ENCODE measurements at places on chromosomes 7 and 10.

DNA sequence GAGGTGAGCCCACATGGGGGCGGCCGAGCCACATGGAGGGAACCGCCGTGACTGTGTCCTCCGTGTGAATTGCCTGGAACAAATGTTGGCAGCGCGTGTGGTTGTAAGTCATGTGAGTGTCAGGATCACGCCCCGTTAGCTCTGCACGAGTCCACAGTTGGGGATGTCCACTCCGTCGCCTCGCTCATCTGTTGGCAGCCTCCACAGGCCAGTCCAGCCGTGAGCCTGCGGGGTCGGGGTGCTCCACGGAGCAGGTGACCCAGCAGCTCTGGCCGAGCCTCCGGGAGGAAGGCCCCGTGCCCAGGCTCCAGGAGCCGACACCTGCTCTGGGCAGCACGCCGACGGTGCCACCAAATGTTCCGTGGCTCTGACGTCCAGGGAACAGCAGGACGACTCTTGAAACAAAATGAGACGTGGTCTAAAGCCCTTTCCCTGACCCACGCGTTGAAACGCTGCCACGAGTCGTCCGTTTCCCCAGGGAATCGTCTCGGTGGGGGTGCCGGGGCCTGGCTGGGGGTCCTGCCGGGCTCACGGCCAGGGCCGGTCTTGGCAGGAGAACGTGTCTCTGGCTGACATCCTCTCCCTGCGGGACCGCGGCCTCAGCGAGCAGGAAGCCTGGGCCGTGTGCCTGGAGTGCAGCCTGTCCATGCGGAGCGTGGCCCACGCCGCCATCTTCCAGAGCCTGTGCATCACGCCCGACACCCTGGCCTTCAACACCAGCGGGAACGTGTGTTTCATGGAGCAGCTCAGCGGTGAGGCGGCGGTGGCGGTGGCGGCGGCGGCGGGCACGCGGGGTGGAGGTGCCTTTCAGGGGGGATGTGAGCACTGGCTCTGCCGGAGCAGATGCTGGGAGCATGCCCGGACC is 7.0 kb downstream of the KNDC1 start:
- DNase-seq, result no peak

DNA sequence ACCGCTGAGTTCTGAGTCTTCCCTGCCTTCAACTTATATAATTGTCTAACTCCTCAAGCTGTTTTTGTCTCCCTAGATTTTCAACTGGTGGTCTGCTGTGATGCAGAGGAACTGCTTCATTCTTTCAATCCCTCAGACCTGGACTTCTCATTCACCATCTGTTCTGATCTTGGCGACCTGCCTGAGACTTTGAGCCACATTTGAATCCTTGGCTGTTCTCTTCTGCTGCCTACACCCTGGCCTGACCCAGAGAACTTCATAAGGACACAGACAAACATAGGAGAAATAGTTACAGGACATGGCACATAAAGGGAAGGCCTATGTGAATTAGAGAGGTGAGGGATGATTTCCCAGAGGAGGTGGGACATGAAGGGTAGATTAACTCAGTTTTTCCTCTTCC is 326.7 kb downstream of the PTEN start:
- DNase-seq, result no peak

GRCh38 chr7:45446195-45446944 is 127.8 kb upstream of the ADCY1 start:
- DNase-seq, result no peak

DNA sequence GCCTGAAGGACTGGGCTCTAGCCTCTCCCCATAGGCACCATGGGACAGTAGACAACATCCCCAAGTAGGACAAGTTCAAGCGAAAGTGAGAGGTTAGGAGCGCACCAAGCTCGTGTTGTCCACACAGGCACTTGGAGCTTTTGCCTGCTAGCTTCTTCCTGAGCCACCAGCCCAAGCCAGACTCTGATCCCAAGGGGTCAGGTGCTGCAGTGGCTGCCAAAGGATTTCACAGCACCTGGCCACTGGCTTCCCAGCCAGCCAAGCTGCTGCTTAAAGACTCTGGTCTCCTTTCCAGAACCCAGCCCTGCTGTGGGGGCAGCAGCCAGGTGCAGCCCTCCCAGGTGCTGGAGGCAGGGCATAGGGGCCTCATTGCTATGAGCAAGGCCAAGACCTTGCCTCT is 33.0 kb upstream of the UNC5B start:
- DNase-seq, result no peak

- DNase-seq, result no peak
These were observed 49.5 kb downstream of the IKZF1 start for GRCh38 chr7:50353894-50354595.

GRCh38 chr10:70223728-70224127 is 9.5 kb downstream of the PPA1 start:
- no peak for DNase-seq

DNA sequence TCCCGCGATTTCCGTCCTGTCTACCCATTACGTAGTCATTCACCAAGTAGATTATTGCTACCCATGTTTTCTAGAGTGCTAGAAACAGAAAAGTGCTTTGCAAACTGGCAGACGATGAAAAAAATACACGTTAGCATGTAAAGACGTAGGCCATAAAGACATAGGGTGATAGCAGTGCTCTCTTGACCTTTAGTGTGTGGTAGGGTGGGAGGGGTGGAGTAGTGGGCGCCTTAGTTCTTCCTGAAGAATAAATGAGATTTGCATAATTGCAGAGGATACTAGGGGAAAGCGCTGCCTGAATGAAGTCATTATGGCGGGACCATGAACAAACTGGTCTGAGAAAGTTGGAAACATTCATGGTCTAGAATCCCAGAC is 948 bp downstream of the ZNF485 start:
- DNase-seq, result no peak

DNA sequence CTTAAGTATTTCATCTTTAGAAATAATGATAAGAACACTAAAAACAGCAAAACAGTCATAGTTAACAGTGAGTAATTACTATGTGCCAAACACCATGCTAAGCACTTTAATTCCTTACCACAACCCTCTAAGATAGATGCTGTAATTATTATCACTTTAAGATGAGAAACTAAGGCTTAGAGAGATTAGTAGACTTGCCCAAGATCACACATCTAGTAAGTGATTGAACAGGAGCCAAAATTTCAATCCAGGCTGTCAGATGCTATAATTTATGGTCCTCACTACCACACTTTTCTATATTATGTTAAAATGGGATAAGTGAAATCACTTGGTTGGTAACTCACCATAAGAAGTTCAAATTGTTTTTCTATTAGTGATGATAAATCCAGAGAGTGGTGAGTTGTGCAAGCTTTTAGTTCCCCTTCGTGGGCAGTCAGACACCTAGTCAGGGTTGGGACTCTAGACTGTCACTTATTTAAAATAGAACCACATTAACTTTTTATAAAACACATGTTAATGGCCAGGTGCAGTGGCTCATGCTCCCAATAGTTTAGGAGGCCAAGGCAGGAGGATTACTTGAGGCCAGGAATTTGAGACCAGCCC is 85.9 kb upstream of the GATA3 start:
- DNase-seq, result no peak

DNA sequence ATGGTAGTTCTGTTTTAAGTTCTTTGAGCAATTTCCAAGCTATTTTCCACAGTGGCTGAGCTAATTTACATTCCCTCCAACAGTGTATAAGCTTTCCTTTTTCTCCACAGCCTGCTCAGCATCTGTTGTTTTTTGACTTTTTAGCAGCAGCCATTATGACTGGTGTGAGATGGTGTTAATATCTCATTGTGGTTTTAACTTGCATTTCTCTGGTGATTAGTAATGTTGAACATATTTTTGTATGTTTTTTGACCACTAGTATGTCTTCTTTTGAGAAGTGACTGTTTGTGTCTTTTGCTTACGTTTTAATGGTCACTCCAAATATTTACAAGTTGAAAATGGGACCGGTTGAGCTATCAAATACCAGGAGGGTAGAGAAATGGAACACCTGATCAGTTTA is 20.4 kb downstream of the GNG11 start:
- DNase-seq, result no peak

DNA sequence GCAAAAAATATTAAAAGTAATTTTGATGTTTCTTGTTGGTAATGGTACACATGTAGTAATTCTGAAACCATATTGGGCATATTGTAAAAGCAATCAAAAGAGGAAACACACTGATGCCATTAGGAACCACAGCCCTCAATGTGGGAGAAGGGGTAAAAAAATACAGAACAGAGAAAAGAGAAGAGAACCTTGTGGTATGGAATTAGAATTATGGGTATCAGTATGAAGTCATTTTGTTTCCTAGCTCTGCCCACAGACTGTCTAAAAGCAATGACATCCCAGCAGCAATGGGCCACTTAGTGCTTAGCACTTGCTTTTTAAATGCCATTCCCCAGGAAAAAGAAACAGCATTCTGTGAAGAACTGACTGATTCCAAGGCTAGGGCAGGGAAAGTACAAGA is 61.5 kb downstream of the CPVL start:
- DNase-seq, result no peak

DNA sequence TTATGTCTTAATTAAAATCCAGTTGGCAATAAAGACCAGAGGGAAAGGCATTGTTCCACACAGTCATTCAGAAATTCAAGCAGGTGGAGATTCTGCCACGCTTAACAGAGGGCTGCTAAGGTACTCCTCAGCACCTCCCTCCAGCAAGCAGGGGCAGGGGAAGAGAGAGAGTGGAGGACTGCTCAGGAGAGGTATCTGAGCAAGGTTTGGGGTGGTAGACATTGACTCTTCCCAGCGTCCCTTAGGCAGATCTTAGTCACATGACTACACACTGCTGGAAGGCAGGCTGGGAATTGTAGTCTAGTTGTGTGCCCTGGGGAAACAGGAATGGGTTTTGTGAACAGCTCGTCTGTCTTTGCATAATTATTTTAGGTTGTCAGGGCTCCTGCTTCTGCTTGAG is 181.6 kb downstream of the NPSR1 start:
- no peak for DNase-seq

DNA sequence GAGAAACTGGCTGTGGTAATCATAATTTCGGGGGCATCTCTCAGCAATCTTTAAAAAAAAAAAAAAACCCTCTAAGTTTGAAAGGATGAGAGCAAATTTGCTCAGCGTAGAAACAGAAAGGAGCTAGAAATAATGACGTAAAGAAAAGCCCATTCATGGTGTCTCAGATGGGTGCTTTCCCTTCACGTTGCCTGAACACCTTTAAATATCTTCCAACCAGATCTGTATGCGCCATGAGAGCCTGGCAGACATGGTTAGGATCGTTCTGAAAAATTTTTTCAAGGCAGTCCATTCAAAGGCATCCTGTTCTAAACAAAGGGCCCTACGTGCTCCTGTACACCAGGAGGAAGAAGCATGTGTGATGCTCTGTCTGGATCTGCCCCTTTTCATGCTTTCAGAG is 141.2 kb upstream of the C1QL3 start:
- DNase-seq, result no peak

DNA sequence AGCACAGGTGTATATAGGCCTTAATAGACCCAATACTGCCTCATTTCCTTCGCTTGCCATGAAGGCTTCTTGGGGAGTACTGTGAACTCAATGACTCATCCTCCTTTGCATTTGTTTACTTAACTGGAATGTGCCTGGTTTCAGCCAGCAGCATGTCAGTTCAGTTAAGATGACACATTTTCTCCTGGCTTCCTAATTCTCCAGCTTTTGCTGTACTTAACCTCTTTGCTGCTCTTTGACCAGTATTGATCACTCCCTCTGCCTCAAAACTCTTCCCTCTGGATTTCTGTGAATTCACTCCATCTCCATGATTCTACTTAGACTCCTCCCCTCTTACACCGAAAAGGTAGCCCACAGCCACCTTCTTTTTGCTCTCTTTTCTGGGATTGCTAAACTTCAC is 135.7 kb downstream of the MAGI2 start:
- peak; percentile 74 for DNase-seq

DNA sequence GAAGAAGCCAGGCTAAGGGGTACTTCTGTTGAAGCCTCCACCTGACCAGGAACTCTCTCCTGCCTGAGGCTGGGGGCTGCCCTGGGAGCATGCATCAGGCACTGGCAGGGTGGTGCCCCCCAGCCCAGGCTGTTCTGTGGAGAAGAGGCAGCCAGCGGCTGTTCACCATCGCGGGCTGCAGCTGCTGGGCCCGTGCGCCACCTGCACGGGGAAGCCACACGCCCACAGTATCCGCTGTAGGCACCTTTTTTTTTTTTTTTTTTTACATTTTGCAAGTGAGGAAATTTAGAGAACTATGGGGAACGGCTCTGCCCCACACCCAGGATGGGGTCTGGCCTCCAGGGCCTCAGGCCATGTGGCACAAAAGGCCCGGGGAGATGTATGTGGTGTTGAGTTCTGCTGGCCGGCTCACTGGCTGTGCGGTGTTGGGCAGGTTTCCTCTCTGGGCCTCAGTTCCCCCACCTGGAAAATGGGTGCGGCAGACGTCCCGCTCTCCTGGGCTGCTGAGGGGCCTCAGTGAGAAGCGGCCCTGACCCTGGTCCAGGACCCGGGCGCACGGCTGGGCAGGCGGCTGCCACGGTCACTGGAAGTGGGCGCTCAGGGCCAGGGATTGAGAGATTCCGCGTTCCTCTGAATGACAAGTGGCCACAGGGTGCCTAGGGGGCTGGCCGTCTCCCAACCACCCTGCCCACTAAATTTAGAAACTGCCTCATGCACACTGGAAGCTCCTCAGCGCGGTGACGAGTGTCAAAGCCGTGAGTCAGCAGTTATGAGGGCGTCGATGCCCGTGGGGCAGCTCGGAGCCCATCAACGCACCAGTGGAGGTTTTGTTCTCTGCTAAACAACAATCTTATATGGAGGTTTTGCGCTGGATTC is 8.8 kb upstream of the INTS1 start:
- DNase-seq, result no peak

DNA sequence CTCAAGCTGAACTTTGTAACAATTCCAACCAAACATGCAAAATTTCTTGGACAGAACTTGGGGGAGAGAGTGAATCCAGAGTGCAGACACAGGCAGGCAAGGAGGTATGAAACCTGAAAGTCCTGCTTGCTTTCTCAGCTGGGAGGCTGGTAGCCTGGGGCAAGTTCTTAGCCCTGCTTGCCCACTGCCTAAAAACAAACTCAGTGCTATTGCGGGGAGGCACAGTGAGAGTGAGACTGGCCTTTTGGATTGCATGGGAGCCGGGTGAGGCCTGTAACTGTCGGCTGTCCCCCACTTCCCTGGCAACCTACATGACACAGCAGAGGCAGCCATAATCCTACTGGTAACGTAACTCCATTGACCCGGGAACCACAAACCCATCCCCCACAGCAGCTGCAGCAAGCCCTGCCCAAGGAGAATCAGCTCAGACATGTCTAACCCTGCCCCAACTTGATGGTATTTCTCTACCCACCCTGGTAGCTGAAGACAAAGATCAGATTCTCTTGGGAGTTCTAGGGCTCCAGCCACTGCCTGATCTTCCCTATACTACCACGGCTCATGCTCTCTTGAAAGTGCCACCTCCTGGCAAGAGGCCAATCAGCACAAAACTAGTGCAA is 663.6 kb downstream of the GRM8 start:
- DNase-seq, result no peak

GRCh38 chr10:31340343-31340742 is 21.3 kb downstream of the ZEB1 start:
- DNase-seq, result no peak

DNA sequence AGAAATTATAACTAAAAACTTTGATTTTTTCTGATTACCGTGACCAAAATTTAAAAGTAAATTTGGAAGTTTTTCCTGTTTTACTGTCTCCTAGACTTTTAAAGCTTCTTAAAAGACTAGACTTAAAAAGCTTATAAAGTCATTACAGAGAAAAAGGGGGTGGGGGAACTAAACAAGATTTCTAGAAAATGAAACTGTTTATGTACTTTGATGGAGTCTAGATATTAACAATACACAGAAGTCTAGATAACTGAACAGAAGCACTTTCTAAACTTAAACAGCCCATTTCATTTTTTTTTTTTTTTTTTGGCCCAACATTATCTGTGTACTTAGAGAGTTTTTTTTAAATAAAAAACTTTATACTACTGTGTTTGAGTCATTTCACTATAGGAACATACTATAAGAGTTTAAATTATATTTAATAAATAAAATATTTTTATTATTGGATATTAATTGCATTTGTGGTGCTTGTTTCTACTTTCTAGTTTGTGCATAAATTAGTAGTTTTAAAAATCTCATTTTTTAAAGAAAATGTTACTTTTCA is 98.5 kb downstream of the PHTF2 start:
- no peak for DNase-seq
